Tongue (tissue), 3 donors: ENCODE measurements at places on chromosomes 2 and 18. TPM values are rescaled to one million over a fixed set of nuclear protein-coding genes. Genes with fewer than 3 reads are reported as not detected.

- no peak for DNase-seq
These were observed 144.0 kb downstream of the EML6 start for GRCh38 chr2:54867457-54867856.

GRCh38 chr2:175535631-175536030, 354.1 kb upstream of the ATP5MC3 start:
- no peak for DNase-seq

DSG1 gene
- 17.2 TPM for total RNA-seq

RAX gene
- total RNA-seq, result not detected

GRCh38 chr18:65429601-65430000, 321.2 kb upstream of the CDH7 start:
- DNase-seq, result no peak

DNA sequence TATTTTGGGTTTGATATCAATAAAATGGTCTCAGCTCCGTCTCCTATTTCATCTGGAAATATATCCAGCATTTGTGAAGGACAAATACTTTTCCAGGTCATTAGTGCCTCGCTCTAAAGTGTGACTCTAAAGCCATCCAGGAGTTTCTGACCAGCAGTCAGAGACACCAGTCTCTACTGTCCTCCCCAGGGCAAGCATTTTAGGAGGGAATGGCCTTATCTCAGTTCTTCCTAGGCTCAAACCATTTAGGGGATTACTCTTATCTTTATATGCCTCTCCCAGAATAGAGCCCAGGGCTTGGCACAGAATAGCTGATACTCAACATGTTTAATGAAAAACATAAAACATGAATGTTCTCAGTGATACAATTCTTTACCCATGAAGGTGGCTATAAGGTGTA, 187.6 kb downstream of the NAPG start:
- DNase-seq, result no peak

- DNase-seq, result no peak
These were observed 23.5 kb downstream of the STEAP3 start for GRCh38 chr2:119246884-119247843.

- peak; percentile 32 for DNase-seq
These were observed 47.0 kb downstream of the SLC9A4 start for GRCh38 chr2:102520009-102520408.

DNA sequence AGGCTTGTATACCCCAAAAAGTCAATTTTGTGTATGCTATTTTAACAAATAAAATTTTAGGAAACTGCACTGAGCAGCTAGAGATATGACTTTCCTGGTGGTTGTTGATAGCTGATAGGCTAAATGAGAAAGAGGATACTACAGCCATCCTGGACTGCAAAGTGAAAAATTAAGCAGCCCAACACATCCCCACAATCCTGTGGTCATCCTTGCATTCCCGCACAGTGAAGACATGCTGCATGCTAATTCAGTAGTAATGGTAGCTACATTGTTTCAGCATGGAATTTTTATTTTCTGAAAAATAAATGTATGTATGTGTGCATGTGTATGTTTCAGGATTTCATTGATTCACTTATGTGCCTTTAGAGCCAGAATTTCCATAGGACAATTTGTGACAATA, 124.2 kb upstream of the CCDC68 start:
- no peak for DNase-seq
